GM04504 (cell line): ENCODE measurements at places on chromosomes 6 and 20.

- DNase-seq, result no peak
These were observed 4.3 kb downstream of the CCDC167 start for GRCh38 chr6:37495244-37495934.

GRCh38 chr6:109979033-109979921 is 1.2 kb downstream of the GPR6 start:
- no peak for DNase-seq

- no peak for DNase-seq
These were observed 12.9 kb downstream of the RPS6KA2 start for GRCh38 chr6:166614171-166614583.

GRCh38 chr20:21522481-21523280 is 8.8 kb upstream of the NKX2-2 start:
- no peak for DNase-seq

DNA sequence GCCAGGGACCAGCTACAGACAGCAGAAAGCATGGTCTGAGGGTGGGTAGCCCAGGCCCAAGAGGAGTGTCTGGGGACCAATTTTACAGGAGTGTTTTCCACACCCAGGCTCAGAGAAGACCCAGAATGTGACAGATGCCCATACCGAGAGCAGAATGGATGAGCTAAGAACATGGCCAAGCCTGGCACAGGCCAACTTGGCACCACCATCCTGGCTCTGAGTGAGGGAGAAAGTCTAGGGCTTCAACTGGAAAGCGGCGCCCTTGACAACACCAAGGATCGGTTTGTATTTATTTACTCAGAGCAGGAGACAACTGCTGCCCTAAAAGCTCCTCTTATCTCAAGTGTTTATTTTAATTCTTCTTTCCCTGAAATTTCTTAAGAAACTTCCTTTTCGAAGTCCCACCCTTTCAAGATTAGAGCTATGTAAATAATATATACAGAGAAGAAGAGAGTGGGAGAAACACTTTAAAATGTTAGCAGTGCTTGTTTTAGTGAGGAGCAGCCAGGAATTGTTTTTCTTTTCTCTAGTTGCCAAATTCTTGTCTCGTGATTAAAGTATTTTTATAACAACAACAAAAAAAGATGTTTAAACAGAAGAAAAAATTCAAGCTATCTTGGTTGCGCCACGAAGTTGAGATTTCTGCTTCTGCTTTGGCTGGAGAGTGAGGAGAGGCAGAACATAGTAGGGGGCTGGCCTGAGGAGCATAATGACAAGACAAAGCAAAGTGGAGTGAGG is 16.2 kb downstream of the TNXB start:
- no peak for DNase-seq

DNA sequence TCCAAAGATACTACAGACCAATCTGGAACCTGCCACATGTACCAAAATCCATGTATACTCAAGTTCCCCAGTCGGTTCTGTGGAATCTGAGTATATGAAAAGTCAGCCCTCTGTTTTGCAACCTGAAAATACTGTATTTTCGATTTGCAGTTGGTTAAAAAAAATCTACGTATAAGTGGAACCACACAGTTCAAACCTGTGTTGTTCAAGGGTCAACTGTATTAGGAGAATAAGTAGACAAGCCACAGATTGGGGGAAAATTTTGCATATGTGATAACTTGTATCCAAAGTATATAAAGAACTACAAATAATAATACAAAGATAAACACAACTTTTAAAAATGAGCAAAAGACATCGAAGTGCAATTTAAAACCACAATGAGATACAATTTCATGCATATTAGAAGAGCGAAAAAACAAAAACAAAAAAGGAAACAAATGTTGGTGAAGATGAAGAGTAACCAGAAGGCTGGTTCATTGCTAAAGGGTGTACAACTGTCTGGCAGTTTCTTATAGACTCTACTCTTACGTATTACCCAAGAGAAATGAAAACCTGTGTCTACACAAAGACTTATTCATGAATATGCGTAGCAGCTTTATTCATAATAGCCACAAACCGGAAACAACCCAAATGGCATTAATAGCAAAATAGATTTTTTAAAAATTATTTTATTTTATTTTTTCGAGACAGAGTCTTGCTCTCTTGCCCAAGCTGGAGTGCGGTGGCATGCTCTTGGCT is 180.8 kb downstream of the BCAS1 start:
- no peak for DNase-seq

DNA sequence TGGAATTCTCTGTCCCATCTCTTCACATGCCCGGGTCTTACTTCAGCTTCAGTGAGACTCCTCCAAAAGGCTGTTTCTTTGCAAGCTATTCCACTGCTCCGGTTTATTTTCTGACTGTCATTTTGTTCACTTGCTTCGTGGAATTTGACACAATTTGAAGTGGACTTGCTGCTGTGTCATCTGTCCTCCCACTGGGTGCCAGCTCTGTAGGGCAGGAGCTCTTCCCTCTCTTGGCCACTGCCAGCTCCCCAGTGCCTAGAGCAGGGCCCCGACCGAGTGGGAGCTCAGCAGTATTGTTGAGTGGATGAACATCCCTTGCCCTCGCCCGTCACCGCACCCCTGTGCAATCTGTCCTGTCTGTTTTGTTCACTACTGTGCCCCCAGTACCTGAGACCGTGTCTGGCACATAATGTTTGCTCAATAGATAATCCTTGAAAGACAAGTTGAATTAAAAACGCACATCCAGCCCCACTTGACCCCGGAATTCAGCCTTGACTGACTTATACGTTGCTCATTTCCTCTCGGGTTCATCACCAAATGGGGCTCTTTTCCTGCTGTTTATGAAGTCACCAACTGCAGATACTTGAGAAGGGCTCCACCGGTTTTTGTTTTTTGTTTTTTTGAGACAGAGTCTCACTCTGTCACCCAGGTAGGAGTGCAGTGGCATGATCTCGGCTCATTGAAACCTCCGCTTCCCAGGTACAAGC is 170.3 kb upstream of the KCNG1 start:
- DNase-seq, result no peak

GRCh38 chr20:62056975-62057374 is 8.7 kb downstream of the TAF4 start:
- DNase-seq, result no peak

DNA sequence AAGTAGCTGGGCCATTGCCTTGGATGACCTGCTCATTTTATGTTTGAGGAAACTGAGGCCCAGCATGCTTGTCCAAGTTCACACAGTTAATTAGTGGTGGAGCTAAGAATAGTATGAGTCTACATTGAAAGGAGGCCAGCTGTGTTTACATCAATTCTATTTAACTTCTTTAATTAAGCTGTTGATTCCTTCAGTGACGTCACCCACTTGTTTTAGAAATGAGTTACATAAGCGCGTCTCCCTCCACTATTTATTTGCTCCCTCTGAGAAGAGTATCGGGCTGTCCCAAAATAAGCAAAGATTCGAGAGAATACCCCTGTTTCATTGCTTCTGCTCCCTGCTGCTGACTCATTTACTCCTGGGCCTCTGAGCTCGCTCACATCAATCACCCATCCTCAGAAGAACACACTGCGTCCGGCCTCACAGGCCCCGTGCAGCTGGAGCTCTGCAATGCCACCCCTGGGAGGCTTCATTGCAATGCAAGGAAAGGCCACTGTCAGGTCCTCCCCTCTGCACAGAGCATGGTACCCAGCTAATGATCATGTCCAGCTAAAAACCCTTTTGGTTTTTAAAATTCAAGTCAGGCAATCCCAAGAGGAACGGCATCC is 74.8 kb upstream of the BMP2 start:
- no peak for DNase-seq

- DNase-seq, result no peak
These were observed at the start of gene GJA10 for GRCh38 chr6:89894169-89894568. Gene GJA10, plus strand, starts transcription at chr6:89894469. Its CDS starts 0 bp downstream, at chr6:89894469.

- no peak for DNase-seq
These were observed 528.6 kb upstream of the JARID2 start for GRCh38 chr6:14717307-14717706.

DNA sequence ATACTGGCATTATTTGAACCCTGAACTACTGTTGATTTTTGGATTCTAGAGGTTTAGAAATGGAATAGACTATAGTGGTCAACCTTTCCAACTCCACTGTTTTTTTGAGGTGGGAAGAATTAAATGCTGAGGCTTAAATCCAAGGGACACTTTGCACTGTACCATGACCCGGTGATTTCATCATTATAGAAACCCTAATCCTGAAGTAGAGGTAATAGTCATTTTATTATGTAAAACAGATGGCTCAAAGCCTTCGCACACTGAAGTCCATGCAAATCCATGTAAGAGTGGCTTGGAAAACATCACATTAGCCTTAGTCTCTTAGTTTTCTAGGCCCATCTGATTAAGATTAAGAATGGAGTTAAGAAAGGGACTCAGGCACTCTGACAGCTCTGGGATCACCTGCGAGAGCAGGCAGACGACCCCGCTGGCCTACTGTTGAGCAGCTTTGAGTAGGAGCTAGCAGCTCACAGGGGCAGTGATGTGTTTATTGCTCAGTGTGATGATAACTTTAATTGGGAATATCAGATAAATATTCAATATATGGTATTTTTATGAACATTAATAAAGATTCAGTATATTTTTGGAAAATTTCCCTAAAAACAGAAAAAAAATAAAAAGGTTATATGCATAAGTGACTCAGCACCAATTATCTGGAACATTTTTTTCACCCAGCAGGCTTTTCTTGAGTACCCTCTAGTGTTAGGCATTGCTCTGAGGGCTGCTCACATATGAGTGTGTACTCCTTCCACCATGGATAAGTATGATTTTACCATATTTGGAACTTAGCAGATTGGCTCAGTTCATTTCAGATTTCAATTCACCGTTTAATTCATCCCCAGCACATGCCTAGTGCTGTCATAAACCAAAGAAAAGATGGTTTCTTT is 13.4 kb downstream of the SLX4IP start:
- DNase-seq, result no peak

DNA sequence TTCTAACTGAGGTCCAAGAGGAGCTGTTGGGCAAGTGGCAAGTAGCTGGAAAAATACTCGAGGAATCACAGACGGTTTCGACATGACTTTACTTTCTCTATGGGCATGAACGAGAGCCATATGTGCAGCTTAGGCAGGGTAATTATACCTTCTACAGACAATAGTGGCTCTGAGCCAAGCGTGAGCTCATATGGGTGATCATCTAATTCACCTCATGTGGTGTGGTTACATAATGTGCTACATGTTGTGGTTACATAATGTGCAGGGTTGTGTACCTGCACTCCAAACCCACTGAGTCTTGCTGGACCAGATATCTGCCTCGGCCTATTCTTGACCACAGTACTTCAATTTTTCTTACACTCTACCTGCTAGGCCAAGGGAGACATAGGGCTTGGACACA is 771.7 kb upstream of the EYS start:
- DNase-seq, result no peak

GRCh38 chr20:63689046-63690002 is 7.1 kb upstream of the TNFRSF6B start:
- DNase-seq, result no peak

DNA sequence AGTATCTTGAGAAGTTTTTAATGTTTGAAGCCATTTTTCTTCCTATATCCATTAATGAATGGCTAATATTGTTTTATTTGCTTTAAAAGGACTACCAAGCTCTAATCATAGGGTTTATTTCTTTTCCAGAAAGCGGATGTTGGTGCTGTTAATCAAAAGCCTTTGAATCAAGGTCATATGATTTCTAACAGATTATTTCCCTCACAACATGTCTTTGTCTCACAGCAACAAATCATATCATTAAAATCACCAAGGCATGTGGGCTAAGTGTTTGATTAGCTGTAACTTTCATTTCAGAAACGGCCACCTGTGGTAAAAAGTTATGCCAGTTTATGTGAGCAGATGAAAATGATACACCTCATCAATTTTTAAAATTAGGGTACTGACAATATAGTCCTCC is 21.7 kb downstream of the TRAF3IP2 start:
- no peak for DNase-seq

DNA sequence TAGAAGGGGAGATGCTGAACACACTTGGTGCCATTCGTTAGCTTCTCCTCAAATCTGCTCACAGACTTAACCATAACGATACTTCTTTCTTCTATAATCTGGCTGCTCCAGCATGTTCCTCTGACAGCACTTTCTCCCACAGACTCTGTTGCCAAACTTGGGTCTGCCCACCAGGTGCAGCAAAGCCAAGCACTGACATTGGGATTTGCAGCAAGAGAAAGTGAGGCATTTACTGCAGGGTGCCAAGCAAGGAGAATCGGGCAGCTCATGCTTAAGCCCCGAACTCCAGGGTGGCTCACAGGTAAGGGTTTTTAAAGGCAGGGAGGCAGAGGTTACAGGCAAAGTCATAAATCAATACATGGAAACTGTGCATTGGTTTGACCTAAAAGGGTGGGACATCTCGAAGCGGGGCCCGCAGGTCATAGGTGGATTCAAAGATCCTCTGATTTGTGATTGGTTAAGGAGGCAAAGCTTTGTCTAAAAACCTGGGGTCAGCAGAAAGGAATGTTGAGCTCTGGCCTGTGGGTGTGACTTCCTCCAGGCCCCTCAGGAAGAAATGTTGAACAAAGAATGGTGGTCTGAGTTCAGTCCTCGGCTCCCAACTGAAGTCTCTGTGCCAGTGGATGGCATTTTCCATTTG is 25.1 kb upstream of the PNPLA1 start:
- no peak for DNase-seq

DNA sequence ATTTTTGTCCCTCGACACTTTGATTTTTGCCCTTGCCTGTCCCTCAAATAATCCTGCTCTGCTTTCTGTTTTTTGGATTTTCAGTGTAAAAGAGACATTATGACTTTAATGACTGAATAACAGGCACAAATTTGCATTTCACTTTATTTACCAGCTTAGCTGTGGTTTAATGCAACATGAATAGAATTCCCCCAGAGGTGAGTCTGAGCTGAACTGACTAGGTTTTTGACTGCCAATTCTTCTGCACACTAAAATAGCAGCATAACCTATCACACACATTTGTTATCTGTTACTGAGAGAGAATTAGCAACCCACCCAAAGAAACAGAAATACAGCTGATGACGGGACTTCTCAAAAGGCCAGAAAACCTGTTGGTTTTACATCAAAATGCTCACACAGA is 3.9 kb upstream of the RBM24 start:
- no peak for DNase-seq

- DNase-seq, result no peak
These were observed 5.1 kb downstream of the DIDO1 start for GRCh38 chr20:62921119-62921687.

DNA sequence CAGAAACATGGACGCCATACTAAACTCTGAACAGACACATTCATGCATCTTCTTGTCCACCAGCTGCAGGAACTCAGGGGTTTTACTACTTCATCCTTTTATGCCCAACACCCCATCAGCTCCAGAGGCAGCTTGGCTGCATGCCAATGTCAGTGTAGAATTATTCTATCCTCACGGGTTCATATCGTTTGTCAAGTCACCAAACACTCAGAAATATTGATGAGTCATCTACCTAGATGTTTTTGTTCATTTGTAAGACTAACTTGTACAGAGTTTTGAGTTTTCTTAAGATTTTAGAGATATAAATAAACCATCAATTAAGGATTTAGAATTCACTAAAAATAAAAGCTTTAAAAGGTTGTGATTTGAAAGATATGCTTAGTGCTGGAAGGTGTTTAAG is 590.7 kb upstream of the FLRT3 start:
- DNase-seq, result no peak

- peak; percentile 3 for DNase-seq
These were observed 184.8 kb downstream of the ZNF217 start for GRCh38 chr20:53408691-53409446.
